Heart right ventricle (tissue), 16 donors: ENCODE measurements at places on chromosomes 12 and 14.

- DNase-seq, result peak; percentile 27
These were observed 8.0 kb upstream of the ANKRD9 start for GRCh38 chr14:102517392-102518062.

- DNase-seq, result no peak
These were observed 41.3 kb upstream of the C12orf71 start for GRCh38 chr12:27123642-27124041.

DNA sequence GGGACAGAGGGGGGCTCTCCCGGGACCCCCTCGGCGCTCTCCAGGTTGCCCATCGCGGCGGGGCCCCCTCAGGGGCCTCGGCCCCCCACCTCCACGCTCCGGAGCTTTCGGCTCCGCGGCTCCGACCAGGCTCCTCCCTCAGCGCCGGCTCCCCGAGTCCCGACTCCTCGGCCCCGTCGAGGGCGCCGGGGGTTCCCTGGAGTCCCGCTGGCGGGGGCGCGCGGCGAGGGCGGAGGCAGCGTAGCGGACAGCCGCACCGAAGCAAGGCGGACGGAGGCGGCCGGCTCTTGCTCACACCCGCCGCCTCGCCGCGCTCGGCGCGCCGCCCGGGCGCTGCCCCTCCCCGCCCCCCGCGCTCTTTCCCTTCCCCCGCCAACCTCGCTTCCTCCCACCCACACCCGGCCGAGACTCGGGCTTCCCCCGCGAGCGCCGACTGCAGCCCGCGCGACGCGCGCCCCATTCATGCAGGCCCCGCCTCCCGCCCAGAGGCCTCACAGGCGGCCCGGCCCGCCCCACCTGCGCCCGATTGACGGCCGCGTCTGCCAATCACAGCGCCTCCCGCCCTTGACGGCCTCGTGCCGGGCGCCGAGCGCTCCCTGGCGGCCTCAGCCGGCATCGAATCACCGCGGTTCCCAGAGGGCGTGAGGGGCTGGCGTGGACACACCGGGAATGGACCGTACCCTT lies at the start of gene FMNL3:
Gene FMNL3 (minus strand): TSS at position 278 of the 684 bp plus-strand sequence. CDS start 225 bp downstream, at position 53.
- DNase-seq, result peak; percentile 97

DNA sequence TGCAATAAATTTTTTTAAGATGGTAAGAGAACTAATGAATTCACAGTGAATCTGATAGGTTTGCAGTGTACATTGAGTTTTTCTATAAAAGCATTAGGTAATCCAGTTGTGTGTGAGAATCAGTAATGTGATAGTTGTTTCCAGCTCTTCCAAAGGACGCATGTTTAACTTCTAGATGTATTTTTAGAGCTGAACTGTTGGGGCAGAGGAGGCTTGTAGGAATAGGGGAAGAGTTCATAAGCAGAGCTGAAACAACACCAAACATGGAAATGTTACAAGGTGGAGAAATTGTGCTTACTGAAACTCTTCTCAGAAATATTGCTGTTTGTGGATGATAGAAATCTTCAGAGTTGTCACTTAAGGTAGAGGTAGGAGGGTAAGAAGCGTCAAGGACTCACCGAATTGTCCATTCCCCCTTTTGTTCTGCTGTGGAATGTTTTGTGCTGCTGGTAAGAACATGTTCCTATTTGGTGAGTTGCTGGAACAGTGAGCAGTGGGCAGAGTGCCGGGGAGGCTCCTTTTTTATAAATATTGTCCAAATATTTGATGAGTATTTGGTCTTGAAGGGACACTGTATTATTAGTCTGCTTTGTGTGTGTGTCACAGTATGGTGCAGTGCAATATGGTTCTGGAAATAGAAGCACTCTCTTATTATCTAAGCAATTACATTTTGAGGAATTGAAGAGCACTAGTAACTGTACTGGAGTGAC lies 76.7 kb downstream of the ANO6 start:
- no peak for DNase-seq

DNA sequence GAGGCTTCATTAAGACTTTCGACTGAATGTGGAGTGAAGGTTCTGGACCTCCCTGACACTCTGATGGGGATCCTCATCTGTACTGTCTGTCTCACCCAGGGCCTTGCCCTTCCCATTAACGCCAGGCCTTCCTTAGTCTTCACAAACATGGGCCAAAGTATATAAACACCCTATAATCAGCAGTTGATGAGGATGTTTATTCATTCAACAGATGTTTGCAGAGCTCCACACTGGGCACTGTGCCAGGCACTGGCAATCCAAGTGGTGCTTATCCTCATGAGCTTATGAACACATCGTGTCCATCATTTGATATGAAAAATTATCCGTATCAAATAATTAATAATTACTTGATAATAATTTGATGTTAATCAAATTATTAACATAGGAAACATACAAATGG lies 454.4 kb downstream of the FUT8 start:
- DNase-seq, result no peak

GRCh38 chr12:3988519-3989217 lies 115.5 kb upstream of the PARP11 start:
- no peak for DNase-seq

DNA sequence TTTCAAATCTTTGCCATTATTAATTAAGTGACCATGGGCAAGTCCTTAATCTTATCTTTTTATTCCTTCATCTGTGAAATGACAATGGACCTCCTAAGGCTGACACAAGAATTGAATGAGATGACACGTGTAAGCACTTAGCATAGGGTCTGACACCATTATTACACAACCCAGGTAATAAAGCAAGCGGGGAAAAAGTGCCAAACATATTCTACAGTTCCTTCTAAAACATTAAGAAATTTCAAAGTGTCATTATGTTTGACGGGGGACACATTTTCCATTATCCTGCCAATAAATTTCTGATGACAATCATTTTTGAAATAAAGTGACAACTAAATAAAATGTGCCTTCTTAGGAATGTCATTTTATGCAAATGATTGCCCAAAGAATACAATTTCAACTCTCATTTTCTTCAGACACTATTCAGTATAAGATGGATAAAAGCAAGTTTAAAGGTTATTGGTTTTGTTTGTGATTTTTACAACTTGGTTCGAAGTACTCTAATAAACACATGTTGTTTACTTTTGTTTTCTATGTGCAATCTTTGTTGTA lies 3.0 kb downstream of the ANKS1B start:
- DNase-seq, result no peak

DNA sequence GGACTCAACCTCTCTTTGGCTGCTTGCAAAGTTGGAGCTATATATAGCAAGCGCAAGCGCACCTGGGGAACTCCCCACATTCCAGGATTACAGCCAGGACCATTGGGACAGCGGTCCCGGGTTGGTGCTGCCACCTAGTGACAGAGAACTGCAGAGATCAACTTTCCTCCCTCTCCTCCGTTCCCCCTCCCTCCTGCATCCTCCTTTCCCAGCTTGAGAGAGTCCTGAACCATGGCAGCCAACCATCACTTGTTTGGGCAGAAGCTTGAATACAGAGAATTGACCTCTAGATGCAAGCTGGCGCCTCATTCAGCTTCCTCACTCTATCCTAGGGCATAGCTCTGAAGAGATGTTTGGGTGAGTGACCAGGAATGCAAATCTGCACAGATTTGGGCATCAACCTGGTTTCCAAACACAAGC lies 17.4 kb upstream of the FLVCR2 start:
- DNase-seq, result peak; percentile 56
